Cortex of kidney (tissue), 1 donor: ENCODE measurements at places on chromosomes 1 and 21.

- no peak for DNase-seq
These were observed 86.1 kb downstream of the CLSTN1 start for GRCh38 chr1:9737671-9738070.

DNA sequence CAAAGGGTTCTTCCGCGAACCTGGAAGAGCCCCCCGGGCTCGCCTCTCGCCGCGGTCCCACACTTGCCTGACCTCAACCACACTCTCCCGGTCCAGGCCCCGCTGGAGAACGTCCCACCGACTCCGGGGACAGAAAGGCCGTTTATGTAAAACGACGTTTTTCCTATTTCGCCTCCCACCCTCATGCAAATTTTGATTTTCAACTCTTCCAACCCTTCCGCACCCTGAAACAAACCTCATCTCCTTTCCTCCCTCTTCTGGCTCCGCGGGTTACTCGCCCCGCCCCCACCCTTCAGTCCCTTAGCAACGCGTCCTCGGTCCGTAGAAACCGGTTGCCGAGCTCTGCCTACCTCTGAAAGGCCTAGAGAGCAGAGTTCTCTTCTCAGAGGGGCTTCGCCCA lies at the start of gene C1orf141:
Gene C1orf141, minus strand, starts transcription at position 276 of the 400 bp plus-strand sequence. CDS start 7,730 bp downstream, outside the sequence.
- no peak for DNase-seq

- no peak for DNase-seq
These were observed 54.0 kb downstream of the RAB3B start for GRCh38 chr1:51936531-51936930.

- no peak for DNase-seq
These were observed 992 bp downstream of the TENT5C start for GRCh38 chr1:117606649-117607430.

DNA sequence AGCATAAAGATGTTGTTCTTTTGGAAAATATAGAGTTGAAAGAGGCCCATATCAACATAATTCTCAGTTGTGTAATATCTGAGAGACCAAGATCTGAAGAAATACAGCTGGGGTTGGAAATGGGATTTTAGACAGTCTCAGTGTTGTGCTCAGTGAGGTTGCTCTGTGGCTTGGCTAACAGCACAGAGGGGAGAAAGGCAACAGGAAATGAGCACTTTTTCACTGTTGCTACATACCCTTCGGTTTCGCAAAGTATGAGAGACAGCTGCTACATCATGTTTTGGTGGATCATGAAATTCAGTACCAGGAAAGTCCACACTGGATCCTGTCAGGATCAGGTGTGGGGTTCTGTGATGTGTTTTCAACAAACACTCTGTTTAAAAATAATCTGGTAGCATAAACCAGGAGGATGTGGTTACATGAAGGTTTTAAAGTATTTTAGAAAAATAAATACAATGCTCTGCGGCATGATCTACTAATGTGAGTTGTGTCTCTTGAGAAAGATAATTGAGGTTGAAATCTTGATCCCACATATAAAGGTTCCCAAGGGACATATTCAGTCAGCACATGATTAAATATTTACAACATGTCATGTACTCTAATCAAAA lies 7.0 kb upstream of the GPR88 start:
- no peak for DNase-seq

DNA sequence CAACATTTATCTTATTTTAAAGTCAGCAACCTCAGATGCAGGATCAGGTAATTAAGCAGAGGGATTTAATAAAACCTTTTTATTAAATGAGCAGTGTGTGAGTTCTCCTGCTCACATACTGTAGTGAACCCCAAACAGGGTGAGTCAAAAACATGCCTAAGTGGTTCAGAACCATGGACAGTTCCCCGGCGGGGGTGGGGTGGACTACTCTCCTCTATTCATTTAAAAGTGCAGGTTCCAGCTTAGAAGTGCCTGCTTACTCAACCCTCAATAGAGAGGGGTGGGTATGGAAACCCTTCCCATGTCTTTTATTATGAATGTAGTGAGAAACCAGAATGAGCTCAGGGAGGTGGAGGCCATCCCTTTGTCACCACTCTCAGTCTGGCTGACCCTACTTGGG lies 397.9 kb downstream of the HHAT start:
- DNase-seq: no peak
